CD4-positive, alpha-beta T cell treated with Interleukin-15 for 4 hours (primary cell): ENCODE measurements at places on chromosomes 5 and 9.

- DNase-seq, result no peak
Observed at GRCh38 chr5:37921452-37921851, 81.6 kb upstream of the GDNF start.

DNA sequence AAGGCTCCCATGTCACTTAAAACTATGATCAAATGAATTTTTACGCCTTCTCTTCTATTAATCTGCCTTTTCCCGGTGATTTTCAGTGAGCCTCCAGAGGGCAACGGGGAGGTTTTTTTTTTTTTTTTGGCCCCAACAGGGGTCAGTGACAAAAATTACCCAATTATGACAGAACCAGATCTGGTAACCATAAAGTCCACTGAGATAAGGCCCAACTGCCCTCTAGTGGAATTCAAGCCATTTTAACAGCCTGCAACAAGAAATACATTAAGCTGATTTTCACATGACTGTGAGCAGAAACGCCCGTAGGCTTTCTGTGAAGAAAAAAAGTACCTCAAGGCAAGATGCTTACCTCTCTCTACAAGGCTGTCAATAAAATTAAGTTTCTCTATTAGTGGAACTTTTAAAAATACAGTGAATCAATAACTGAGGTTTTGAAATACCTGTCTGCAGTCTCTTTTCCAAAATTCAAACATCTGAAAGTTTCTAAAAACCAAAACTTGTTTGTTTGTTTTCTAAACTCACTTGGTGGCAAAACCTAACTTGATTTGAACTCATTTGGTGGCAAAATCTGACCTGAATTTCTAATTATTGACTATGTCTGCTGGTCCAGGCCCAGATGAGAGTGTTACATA is 49.7 kb upstream of the FST start:
- DNase-seq, result no peak

- DNase-seq, result no peak
Observed at GRCh38 chr9:37184905-37185867, 64.8 kb downstream of the ZCCHC7 start.

DNA sequence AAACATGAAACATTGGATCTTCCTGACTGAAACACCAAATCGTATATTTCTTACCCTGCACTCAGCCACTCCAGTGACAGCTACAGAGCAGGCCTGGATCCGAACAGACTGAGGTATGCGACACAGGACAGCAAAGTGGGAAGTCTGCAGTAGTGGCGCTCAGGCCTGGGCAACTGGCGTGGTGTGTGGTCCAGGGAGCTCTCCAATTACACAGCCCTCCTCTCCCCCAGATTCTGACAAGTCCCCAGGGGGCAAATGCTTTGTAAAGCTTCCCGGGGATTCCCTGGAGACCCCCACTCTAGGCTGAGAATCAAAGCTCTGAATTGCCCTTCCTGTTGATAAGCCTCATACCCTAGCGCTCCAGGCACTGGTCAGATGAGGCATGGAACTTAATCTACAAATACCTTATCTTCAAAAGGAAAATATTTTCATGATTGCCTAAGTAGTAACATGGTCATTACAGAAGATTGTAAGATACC is 104.8 kb upstream of the ERCC6L2 start:
- no peak for DNase-seq

- DNase-seq, result no peak
Observed at GRCh38 chr9:91949392-91949945, 559 bp downstream of the ROR2 start.

- no peak for DNase-seq
Observed at GRCh38 chr9:123676869-123677268, 253.1 kb downstream of the DENND1A start.

- no peak for DNase-seq
Observed at GRCh38 chr5:1817261-1818043, 16.2 kb downstream of the NDUFS6 start.

DNA sequence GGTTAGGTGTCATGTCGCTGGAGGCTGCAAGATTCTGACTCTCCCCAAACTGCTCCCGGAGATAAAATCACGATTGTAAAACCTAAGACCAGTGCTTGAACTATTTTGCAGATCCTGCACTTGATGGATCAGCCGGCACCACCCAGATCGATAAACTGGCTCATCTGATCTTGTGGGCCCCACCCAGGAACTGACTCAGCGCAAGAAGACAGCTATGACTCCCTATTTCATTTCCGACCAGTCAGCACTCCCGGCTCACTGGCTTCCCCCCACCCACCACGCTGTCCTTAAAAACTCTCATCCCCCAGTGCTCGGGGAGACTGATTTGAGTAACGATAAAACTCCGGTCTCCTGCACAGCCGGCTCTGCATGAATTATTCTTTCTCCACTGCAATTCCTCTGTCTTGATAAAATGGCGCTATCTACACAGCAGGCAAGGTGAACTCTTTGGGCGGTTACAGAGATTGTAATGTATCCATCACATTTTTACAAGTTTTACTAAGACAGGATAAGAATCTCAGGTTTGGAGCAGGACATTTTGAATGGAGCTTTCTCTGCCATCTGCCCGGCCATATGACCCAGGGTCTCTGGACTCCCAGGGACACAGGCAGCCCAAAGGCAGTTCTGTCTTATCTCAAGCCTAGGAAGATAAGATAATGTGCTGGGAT is 10.6 kb upstream of the PPP1R26 start:
- DNase-seq, result peak; percentile 57

DNA sequence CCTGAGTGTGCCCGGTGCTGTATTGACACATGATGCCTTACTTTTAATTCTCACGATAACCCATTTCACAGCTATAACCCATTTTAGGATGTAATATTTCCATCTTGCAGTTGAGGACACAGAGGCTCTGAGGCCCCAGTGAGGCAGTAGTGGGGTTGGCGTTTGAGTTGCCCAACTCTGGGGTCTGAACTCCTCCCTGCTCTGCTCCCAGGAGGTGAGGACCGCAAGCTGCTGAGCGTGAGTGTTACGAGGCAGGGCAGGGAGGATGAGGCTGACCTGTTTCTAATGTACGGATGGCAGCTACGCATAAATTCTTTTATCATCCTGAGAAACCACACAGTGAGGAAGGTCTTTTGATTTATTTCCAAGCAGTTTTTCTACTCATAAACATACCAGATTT is 11.4 kb downstream of the LRRC8A start:
- no peak for DNase-seq

- no peak for DNase-seq
Observed at GRCh38 chr5:32600054-32600622, 14.8 kb downstream of the SUB1 start.

GRCh38 chr5:106408570-106408969 is 1262.2 kb downstream of the EFNA5 start:
- no peak for DNase-seq

DNA sequence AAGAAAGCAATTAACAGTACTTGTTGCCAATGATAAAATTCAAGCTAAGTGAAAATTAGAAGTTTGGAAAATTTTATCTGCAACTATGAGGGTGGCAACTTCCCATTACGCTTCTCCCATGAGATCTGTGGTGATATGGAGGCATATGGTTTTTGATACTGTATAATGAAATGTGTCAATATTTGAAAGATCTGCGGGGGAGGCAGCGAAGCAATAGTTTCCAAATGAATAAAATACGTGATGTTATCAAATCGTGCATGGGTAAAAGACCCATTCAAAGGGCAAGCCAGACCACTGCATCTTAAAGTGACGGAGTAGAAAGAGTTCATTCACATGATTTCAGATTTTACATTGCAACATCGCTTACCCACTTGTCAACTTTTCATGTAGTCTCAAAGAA is 20.9 kb upstream of the BOD1 start:
- DNase-seq, result no peak

DNA sequence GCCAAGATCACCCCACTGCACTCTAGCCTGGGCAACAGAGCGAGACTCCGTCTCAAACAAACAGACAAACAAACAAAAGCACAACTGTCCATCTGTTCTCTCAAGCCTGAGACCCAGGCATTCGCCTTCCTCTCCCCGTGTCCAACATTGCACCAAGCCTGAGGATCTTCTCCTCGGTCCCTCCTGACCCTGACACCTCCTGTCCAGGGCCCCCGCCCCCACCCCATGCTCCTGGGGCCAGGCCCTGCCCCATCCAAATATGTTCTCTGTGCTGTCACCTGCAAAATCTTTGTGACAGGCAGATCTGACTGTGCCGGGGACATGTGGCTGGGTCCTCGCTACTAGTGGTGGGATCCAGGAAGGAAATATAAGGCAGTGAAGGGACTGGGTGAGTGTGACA is 33.4 kb upstream of the UNC5A start:
- DNase-seq, result no peak
